T1000 (cell line): ENCODE measurements at places on chromosomes 7 and 10.

- DNase-seq, result no peak
Measured at GRCh38 chr10:47332946-47333345, 10.7 kb downstream of the GDF2 start.

GRCh38 chr10:26939290-26939961 lies 78.7 kb upstream of the ABI1 start:
- no peak for DNase-seq

GRCh38 chr7:157271315-157271990 lies 65.4 kb upstream of the DNAJB6 start:
- DNase-seq, result no peak

GRCh38 chr10:122494833-122495232 lies 33.5 kb downstream of the HTRA1 start:
- DNase-seq, result peak; percentile 64

DNA sequence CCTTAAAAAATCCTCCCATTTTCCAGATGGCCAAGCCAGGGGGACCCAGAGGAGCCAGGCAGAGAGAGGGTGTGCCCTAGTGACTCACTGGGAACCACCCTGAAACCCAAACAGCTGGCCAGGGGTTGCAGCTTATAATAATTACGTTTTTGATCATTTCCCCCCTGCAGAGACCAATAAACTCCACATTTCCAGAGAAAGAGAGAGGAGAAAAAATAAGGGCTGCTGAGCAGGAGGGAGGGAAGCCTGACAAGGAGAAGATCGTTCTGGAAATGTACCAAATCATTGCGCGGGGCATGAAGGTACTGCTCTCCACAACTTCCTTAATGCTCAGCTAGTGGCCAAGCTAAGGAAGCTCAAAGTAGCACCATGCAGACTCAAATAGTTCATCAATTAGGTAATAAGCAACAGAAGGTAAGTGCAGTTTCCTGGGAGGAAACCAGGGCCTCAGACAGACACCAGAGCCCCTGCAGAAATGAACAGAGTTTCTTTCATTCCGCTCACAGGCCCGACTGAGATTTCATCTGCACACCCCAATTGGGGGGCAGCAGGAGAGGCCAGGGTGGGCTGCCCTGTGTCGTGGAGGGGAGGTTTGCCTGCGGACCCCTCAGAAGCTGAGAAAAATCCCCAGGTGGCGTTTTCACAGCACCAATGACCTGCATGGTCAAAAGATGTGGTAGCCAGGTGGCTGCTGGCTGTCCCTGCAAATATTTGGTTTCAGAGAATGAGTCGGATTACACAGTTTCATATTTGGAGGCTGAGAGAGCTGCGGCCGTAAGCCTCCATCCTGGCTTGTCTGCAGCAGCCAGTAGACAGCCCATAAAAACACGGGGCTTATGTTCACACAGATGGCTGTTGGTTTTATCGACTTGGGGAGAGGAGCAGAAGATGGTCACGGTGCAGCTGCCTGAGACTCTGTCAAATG lies 153.2 kb upstream of the LYZL2 start:
- no peak for DNase-seq

GRCh38 chr7:6436385-6436685 lies 11.4 kb downstream of the DAGLB start:
- DNase-seq, result no peak

DNA sequence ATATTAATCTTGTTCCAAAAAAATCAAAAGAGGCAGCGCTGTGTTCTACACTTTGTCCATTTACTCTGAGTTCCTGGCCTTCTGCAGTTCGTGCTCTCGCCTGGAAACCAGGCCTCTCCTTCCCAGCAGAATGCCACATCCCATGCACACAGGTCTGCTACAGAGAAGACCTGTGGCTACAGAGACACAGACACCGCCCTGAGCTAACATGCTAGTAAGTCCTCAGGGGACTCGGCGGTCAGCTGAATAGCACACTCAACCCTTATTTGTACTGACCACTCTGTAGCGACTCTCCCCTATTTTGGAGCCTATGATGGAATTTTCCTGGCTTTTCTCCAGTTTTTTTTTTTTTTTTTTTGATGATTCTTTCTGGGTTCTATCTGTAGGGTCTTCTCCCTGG lies 12.8 kb downstream of the CREB3L2 start:
- no peak for DNase-seq

DNA sequence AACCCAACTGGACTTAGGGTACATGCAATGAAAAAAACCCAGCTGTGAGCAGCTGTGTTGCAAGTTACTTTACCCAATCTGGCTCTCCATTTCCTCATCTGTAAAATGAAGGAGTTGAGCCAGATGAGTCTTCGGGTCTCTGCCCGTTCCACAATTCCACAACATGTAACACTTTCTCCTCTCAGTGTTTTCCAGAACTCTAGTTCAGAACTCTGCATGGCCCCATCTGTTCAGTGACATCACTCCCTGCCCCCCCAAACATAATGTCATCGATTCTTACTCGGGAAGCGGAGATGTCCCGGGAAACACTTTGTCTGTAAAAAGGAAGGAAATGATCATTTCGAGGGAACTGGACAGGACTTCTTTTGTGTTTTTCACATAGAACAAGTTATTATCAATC lies 2.5 kb downstream of the SH3PXD2A start:
- DNase-seq, result no peak

GRCh38 chr7:29748286-29749099 lies 57.8 kb upstream of the WIPF3 start:
- DNase-seq, result no peak

- DNase-seq, result no peak
Measured at GRCh38 chr7:39088730-39089593, 111.3 kb downstream of the POU6F2 start.

DNA sequence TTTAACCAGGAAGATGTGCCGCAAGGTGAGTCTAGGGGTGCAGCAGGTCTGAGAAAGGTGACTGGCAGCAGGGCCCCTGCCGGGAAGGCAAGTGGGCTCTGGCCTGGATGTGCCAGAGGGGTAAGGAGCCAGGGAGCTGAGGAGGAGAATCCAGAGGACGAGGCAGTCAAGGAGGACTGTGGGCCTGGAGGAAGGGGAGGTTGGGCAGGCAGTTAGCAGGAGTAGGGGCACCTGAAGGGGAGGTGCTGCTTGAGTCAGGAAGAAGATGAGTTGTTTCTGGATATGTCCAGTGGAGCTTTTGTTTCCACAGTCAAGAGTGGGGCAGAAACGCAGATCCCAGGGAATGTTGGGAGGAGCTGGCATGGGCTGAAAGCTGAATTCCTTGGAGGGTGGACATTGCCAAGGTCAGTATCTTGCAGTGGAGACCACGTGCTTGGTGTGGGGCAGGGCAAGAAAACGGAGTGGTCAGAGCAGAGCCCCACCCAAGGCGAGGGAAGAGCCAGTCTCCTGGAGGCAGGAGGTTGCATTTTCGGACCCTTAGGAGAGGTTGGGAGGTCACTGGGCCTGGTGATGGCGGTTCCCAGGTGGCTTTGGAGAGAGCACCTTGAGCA lies 34.0 kb downstream of the MINDY4 start:
- no peak for DNase-seq

DNA sequence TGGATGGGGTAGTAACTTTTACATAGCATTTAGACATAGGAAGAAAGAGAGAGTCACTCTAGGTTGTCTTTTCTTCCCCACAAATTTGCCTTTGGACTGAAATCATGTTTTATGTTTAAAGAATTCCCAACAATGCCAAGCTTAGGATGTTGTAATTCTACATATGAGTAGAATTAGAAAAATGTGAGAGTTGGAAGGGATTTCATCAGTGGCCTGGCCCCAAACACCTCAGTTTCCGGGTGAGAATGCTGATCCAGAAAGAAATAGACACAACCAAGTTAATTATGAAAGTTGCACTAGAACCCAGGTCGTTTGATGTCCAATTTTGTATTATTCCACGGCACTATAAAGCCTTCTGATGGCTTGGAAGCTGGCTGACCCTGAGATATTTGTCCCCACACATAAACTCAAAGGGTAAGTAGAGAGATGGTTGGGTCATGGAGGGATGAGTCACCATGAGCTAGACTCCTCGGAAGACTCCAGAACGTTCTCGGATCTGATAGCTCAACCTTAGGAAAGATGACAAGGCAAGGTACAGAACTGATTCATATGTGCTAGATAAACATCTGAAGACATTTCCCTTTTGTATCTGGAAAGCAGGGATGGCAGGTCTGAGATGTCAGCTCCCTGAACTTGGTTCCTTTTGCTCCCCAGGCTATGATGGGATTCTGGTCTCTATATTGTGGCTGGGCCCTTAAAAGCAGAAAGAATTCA lies 48.8 kb upstream of the SLC35B4 start:
- no peak for DNase-seq

DNA sequence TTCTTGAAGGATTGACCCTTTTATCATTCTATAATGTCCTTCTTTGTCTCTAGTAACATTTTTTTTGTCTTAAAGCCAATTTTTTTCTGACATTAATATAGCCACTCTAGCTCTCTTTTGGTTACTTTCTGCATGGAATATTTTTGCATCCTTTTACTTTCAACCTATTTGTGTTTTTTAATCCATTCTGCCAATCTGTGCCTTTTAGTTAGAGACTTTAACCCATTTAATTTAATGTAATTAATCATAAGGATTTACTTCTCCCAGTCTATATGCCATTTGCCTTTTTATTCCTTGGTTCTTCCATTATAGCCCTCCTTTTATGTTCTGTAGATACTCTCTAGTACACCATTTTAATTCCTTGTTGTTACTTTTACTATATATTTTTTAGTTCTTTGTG lies 32.7 kb upstream of the RABGEF1 start:
- no peak for DNase-seq

DNA sequence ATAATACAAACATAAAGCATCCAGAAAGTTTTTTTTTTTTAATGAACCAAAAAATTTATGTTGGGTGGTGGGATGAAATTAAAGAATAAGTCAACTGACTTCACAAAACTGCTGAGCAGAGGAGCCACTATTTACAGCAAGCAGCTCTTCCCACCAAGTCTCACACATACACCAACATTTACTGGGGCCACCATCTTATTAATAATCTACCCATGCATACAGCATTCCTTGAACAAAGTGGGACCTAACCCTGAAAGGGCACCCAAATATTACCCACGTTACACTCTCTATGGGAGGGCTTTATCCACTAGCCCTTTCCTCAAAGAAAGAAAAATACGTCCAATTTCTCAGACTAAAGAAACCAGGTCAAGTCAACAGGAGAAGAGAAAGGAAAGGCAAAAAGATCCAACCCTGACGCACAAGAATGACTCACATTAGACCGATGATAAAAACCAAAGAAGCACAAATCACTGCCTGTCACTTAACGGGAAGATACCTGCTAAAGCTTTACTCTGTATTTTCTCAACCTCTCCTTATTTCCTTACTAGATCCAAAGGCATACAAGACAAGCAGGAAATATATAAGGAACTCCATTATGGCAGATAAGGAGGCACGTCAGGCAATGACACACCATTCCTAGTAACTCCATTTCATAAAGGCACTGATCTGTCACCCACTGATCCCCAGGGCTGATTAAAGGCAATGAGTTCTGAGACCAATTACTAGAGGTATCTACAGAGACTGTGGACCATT lies 141.8 kb upstream of the ASAH2 start:
- no peak for DNase-seq

DNA sequence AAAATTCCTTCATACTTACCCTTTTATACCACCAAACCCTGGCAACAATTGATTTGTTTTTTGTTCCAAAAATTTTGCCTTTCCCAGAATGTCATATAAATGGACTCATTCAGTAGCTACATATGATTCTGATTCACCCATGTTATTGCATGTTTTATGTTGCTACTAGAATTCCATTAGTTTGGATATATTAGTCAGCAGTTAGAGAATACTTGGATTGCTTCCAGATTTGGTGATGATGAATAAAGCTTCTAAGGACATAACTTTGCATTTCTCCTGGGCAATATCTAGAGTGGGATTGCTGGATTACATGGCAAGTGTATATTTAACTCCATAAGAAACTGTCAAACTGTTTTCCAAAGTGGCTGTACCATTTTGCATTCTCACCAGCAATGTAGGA lies 806.9 kb downstream of the DNAJB9 start:
- DNase-seq, result no peak

DNA sequence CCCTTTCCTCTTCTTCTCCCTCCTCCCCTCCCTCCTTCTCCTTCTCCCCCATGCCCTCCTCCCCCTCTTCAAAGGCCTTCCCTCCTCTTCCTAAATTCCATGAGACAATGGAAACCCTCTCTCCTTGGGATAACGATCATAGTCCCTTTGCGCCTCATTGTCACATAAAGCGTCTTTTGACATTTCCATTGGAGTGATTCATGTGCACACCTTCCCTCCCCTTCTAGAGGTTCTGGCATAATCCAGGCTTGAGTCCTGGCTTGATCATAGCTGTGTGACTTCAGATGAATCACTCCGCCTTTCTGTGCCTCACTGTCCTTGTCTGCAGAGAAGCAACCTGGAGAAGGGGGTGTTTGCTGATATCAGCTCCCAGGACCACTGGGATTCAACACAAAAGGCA lies 204.2 kb downstream of the TNS3 start:
- DNase-seq, result no peak

DNA sequence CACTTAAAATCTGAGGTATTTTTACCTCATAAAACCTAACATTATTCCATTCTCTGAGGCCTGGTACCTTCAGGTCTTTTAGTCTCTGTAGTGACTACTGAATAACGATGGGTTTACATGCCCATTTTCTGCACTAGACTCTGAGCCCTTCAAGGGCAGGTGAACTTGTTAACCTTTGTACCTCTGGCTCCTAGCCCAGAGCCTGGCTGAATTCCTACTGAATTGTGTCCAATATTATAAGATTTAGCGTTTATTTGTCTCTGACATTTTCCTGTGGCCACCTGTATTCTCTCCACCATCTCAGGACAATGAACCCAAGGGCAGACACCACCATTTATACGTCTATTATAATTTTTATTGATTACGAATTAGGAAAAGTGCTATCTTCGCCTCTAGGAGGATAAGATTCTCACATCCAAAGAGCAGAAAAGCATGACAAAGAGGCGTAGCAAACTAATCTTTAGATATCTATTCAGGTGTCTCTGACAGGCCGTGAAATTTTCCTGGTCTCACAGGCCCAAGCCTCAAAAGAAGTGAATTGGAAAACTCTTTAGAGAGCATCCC lies 27.9 kb upstream of the HNRNPH3 start:
- DNase-seq, result no peak

DNA sequence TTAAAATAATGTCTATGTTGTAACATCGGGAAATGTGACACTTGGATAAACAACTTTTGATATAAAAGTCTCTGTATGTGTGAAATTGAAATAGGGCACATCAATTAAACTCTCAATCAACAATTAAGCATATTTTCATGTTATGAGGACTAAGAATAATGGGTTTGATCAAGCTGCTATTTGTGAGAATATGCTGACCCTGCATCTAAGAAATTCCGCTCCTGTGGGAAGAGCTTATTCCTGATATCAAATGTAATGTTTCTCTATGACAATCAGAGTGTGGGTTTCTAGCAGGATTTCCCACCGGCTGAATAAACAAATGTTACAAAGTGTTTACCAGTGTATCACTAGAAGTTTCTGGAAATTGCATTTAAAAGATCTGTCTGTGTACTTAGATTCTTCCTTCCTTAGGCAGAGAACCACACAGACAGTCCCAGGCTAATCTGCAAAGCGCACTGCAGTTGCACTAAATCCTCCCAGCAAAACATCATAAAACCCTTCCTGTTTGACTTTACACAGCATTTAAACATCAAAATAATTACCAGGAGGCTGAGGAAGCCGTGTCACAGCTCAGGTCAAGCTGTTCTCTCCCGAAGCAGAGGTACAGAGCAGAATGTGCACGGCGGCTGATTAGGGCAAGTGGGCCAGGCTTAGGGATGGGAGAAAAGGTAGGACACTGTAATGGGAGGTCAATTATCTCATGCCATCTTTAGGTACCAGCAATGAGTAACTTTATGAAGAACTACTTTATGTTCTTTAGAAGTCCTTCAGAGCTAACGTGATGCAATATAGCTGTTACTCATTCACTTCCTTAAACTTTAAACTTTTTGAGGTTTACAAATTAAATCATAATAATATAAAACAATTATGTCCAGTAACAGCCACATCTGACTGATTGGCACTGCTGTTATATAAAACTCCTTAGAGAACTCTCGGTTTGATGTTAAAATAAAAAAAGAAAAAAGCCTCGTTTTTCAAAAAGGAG lies 109.1 kb upstream of the CTTNBP2 start:
- no peak for DNase-seq
